ENCODE measurements at places on chromosomes 1 and 21.

DNA sequence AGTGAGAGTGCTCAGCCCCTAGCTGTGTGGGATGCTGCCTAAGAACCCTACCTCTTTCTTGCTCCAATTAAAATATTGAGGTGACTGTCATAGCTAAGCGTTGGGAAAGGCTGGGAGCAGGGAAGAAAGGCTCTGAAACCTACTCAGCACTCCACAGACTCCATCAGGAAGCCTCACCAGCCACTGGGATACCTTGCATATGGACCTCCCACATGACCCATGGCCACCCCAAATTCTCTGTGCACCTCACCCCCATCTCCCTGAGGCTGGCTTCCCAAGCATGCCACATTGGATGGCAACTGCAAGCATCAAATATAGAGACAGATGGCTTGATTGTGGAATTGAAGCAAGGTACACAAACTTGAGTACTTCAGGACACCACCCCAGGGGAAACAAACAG lies 41.8 kb downstream of the FLVCR1 start:
- no peak for DNase-seq

DNA sequence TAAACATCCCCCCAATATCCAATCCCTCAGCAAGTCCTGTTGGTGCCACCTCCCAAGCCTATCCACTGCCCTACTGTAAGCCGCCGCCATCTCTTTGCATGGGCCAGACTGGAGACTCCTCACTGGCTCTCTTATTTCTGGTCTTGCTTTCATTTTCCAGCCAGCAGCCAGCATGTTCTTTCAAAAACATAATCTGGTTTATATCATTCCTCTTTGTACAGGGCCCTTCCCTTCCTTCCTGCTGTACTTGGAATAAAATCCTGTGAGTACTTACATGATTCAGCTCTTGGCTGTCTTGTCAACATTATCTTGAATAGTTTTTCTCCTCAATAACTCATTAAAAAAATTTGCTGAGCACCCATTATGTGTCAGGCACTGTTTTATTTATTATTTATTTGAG lies 28.2 kb downstream of the TLR5 start:
- DNase-seq = no peak

DNA sequence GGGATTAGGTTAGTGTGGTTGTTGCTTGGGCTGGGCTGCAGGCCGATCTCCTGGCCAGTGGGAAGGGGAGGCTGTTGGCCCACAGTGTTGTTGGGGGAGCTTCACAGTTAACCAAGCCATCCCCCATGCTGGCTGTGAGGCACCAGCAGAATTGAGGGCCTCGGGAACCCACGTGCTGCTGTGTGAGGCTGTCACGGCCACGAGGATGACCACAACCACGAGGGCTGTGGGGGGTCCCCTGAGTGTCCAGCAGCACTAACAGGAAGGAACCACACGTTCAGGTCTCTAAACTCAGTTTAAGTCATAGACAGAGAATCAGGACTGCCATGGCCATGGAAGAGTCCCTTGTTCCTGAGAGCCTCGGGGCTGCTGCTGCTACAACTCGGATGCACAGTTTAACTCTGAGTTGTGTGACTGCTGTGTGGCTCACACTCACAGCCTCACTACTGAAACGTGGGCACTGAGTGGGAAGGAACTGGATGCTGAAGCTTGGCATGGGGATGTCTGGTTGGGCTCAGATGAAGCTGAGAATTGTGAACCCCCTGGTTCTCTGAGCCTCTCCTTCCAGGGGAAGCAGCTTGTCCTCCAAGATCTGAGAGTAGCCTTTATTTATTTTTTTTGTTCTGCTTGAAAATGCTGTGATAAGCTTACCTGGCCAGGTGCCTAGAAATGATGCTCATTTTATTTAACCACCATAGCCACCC lies 4.8 kb upstream of the MMEL1 start:
- DNase-seq = no peak

DNA sequence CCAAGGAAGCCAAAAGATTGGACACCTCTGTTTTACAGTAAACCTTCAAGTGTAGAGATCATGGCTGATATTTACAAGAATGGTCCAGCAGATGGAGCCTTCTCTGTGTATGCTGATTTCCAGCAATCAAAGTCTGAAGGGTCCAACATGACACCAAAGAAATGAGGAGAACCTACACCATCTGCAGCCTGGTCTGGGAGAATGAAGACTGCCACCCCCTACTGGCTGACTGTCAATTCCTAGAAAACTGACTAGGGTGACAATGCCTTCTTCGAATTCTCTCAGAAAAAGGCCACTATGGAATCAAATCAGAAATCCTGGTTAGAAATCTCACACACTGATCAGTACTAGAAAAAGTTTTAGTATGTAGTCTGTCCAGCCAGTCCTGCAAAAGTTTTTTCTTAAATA lies 83.3 kb downstream of the CDC42BPA start:
- DNase-seq = peak; percentile 34

GRCh38 chr1:198153804-198154203 lies 3.0 kb upstream of the NEK7 start:
- DNase-seq = peak; percentile 59

DNA sequence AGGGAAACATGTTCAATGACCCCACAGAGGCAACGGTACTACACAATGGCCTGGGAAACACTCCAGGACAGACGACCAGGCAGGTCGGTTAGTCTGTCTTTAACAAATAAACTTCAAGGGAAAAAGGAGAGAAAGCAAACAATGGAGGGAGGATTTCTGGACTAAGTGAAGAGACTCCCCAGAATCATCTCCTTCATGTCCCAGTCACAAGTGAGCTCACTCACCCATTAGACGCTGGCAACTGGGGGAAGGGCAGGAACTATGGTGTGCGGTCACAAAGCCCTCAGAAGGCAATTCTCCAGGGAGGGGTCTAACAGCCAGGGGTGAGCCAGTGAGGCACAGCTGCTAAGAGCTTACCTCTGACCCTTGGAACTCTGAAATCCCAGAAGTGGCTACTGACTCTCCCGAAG lies 55.7 kb upstream of the NADK start:
- no peak for DNase-seq

- DNase-seq = no peak
Observed at GRCh38 chr1:101000131-101000873, 25.3 kb downstream of the DPH5 start.

GRCh38 chr1:225556694-225557093 lies 96.2 kb downstream of the ENAH start:
- DNase-seq = no peak

- no peak for DNase-seq
Observed at GRCh38 chr1:242178924-242179708, 180.2 kb upstream of the MAP1LC3C start.

DNA sequence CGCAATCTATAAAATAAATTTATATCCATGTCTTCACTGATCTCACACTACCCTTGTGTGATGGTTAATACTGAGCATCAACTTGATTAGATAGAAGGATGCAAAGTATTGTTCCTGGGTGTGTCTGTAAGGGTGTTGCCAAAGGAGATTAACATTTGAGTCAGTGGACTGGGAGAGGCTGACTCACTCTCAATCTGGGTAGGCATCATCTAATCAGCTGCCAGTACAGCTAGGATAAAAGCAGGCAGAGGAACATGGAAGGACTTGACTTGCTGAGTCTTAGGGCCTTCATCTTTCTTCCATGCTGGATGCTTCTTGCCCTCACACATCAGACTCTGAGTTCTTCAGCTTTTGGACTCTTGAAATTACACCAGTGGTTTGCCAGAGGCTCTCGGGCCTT lies 615.4 kb downstream of the AGBL4 start:
- DNase-seq = no peak

DNA sequence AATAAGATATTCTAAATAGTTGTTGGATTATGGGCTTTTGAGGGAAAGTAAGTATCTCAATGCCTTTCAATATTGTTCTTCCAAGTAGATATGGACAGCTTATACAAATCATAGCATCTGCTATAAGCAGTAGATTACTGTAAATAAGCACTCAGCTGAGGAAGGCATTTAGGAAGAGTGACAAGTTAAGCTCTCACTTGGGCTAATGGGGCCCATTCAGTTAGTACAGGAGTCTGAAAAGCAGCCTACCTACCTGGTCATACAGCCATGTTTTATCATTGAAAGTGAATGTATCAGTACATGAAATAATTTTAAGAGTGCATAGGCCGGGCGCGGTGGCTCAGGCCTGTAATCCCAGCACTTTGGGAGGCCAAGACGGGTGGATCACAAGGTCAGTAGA lies 73.1 kb downstream of the APP start:
- DNase-seq = no peak

- DNase-seq = no peak
Observed at GRCh38 chr1:1671365-1672119, 12.7 kb upstream of the CDK11B start.

DNA sequence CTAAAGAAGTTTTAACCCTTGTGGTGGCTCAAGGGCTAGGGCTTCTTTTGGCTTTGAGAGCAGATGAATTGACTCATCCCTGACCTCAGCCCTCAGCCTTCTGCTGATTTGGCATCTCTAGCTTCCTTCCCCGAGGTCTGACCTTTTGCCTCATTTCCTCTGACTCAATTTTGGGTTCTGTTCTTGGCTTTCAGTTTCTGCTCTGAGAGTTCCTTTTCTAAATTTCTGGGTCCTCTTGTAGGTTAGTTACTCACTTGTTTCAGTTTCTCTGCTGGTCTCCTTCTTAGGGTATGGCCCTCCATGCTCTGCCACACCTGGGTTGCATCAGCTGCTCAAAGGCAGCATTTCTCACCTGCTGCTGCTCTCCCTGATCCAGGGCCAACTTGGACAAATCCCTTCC lies 19.4 kb downstream of the PDE4B start:
- no peak for DNase-seq
